Mammary epithelial cell (primary cell): ENCODE measurements at places on chromosomes 1 and 21.

DNA sequence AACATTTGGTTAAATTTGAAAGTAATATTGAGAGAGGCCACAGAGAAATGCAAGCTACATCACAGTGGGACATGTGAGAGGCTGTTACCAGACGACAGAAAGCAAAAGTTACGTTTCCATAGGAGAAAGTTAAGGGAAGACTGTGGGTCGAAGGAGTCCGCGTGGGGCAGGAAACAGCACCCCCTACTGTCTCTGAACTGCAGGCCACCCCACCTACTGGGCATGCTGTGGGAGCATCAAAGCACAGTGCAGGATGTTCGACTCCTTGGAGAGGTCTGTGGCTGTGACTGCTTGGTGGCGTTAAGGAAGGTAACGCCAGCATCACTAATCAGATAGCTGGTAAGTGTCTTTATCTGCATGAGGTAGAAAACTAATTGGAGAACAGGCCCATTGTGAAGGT, 123.9 kb downstream of the PTBP2 start:
- peak; percentile 12 for DNase-seq

GRCh38 chr1:165052431-165052830, 304.1 kb downstream of the LMX1A start:
- no peak for DNase-seq

GRCh38 chr1:150221552-150221951, 14.4 kb downstream of the ANP32E start:
- no peak for DNase-seq

DNA sequence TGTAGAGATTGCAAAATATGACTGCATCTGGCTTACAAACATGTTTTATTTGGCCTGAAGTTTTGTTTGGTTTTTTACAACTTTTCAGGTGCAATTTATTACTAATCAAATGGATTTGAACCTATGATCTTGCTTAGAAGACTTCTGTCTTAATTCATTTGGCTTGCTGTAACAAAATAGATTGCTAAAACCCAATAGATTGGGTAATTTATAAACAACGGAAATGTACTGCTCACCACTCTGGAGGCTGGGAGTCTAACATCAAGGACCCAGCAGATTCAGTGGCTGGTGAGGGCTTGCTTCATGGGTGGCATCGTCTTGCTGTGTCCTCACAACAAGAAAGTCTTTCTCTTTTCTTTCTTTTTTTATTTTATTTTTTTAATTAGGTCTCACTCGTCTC, 72.9 kb downstream of the LBR start:
- DNase-seq, result no peak

DNA sequence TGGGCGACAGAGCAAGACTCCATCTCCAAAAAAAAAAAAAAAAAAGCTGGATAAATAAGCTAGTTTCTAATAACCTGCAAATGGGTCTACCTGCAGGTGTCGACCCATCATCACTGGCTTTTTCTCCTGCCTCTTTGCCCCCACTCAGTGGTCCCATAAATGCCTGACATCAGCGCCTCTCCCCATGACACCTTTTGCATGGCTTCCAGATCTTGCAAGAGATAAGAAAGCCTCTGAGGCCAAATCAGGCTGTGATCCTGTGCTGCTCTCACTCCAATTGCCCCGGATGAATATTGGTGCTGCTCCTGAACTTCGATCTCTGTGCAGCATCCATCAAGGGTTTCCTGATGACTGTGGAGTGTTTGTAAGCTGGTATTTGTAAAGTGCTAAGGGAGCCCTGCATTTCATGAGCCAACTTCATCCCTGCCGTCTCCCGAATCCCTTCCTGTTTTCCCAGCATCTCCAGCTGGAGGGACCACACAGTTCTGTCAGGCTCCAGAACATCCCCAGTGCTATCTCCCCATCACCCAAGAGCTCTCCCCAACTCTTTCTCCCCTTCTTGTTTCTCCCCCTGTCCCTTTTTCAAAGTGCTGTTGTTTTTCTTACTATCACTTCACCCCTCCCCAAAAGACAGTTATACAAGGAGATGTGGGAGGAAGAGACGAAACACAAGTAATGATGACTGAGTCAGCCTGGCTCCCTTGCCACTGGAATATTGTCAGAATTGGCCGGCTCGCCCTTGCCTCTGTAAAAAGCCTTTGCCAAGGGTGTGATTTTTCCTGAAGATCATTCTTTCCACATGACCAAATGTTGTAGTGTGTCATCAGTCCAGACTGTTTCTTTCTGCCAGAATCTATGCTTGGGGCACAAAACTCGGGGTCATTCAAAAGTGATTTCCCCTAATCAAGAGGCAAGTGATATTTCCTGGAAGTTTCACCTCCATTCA, 2.8 kb upstream of the EFHD2 start:
- DNase-seq, result peak; percentile 75

DNA sequence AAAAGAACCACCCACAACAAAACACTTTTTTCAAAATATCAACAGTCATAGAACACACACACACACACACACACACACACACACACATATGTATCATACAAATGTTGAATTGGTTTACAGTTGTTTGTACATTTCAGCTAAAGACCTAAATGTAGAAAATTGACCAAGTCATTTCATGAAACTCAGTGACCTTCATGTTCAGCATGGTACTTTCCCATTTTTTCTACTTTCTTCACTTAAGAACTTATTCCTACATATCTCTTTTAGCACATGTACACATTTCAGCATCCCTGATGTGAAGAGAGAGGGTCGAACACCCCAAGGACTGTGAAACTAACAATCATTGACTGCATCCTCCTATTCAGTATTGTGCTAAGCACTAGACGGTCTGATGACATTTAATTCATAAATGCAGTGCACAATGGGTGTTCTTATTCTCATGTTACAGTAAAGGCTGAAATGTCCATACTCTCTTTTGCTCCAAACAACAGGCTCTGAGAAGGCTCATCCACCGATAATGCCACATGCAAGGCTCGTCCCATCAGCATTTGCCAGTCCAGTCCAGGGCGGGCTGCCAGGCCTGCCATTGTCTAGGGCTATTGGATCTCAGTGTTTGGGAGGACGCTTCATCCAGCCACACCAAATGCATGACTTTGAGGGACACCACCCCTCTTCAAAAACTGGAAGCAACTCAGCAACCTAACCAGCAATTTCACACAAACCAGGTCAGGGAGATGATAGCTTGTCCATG, 150.1 kb upstream of the RUNX1 start:
- no peak for DNase-seq

GRCh38 chr1:153567621-153568366, 2.1 kb upstream of the S100A2 start:
- peak; percentile 99 for DNase-seq

DNA sequence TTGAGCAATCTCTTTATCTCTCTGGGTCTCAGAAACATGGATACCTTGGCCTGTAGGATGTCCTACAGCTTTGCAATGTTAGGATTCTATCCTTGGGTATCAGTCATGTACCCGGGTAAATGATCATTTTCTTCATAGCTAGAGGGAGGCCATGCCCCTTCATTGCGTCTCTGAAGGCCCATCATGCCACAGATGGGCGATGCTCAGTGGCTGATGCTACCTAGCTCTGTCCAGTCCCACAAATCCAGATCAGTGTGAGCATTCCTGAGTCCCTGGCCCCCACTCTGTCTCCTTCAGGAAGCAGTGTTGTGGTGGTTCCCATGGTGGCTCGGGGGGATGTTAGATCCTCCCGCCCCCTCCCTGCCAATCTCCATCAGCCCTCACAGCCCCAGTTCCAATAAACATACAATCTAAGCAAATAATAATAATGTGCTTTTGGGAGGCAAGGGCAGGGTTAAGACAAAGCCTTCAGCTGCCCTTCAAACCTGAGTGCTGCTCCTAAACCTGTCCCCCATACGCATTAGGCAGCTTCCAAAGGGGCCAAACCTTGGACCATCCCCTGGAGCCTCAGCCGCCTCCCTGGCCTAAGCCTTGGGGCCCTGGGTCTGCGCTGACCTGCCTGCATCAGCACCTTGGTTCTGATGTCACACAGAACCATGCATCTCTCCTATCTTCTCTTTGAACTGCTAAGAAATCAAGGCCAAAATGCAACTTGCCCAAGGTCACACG, 681 bp upstream of the GPR61 start:
- no peak for DNase-seq

GRCh38 chr1:231500666-231501065, 27.8 kb upstream of the TSNAX start:
- no peak for DNase-seq

DNA sequence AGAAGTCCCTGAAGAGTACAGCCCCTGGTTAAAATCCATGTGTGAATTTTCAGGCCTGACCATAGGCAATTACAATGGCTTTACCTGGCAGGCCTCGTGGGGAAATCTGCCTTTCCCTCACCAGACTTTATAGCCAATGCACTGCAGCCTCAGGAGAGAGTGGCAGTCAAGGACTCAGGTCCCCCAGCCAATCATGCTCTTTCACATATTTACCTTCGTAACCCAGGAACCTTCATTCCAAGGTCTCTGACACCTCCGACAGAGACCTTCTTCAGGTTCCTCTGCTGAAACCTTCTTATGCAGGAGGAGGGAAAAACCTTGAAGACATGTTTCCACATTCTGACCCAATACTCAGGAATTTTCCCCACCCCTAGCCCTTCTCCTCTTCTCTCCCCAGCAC, 118.9 kb downstream of the FASLG start:
- DNase-seq, result no peak

- no peak for DNase-seq
These were observed 53.4 kb upstream of the ACTRT2 start for GRCh38 chr1:2967881-2968280.

GRCh38 chr1:3072391-3073185, 3.6 kb downstream of the PRDM16 start:
- DNase-seq, result no peak

DNA sequence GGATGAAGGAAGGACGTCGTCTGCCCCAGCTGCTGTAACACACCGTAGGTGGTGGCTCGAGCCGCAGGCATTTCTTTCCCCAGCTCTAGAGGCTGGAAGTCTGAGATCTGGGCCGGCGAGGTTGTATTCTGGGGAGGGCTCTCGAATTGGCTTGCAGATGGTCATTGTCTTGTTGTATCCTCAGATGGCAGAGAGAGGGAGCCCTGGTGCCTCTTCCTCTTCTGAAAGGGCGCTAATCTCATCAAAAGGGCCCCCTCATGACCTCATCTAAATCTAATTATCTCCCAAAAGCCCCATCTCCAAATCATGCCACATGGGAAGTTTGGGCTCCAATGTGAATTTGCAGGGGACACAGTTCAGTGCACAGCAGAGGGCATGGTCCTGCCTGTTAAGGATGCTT, 109.0 kb downstream of the SIK1 start:
- DNase-seq, result no peak

- peak; percentile 80 for DNase-seq
These were observed 24.4 kb upstream of the FGGY start for GRCh38 chr1:59272507-59272906.

DNA sequence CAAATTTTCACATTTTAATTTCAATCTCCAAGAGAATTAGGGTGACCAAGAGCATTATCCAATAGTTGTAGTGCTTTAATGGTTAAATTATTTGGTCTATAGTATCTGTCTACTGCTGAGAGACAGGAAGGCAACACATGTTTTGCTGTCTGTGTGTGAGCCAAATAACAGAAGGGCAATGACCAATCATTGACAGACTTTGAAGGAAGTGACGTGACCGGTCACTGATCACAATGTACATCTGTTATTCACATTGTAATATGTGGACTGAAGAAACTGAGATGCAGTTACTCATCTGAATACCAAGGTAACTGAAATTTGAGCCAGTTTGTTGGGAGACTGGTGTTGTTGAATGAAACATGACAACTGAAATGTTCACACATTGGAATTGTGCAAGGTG, 196.7 kb downstream of the LRRC40 start:
- DNase-seq, result no peak

- DNase-seq, result no peak
These were observed 2.2 kb downstream of the SLC19A1 start for GRCh38 chr21:45539796-45540600.

GRCh38 chr21:39232861-39233291, 49.6 kb upstream of the PSMG1 start:
- DNase-seq, result no peak

- DNase-seq, result no peak
These were observed 188.5 kb downstream of the PRDM2 start for GRCh38 chr1:13888351-13888986.

GRCh38 chr1:82597649-82598048, 796.9 kb downstream of the ADGRL2 start:
- no peak for DNase-seq

DNA sequence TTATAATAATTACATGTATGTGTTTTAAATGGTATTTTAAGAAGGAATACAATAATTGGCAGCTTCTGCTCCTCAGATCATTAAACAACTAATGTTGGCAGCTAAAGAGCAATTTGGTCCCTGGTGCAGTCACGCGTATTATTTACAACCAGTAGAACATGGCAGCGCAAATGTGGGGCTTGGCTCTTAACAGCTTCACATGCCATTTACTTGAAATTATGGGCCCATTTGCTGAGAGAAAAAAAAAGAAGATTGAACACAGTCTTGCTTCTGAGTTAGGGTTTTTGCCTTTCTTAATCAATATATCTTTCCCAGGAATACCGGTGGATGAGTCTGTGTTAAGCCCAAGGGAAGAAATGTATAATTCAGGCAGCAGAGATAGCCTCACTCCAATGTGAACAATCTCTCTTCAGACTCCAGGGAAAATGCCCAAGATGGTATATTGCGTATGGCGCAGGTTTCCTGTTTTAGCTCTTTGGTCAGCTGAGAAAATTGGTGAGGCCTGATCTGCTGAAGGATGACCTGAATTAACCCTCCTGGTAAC, 174.5 kb downstream of the DISC1 start:
- DNase-seq, result no peak

GRCh38 chr1:20165522-20165951, 20.4 kb upstream of the UBXN10 start:
- peak; percentile 52 for DNase-seq

DNA sequence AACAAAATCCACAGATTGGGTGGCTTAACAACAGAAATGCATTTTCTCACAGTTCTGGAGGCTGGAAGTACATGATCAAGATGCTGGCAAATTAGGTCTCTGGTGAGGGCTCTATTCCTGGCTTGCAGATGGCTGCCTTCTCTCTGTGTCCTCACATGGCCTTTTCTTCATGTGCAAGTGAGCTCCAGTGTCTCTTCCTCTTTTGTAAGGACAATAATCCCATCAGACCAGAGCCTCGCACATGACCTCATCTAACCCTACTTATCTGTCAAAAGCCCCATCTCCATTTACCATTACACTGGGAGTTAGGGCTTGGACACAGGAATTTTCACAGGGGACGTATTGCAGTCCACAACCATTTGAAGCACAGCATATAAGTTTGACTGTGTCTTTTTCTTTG, 181.6 kb downstream of the NEGR1 start:
- no peak for DNase-seq
